ENCODE measurements at places on chromosomes 3 and 15.

DNA sequence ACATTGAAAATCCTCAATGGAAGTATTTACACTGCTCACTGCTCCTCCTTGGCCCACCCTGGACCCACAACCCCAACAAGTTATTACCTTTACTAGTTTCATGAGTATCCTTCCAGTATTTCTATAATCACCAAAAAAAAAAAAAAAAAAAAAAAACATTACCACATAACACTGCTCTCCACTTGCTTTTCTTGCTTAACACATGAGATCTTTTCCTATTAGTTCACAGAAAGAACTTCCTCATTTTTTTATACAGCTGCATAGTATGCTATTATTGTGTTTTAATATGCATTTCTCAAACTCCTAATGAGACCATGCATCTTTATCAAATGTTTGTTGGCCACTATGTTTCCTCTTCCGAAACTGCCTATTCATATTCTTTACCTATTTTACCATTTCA, 14.6 kb downstream of the GABPB1 start:
- ATAC-seq: no peak

DNA sequence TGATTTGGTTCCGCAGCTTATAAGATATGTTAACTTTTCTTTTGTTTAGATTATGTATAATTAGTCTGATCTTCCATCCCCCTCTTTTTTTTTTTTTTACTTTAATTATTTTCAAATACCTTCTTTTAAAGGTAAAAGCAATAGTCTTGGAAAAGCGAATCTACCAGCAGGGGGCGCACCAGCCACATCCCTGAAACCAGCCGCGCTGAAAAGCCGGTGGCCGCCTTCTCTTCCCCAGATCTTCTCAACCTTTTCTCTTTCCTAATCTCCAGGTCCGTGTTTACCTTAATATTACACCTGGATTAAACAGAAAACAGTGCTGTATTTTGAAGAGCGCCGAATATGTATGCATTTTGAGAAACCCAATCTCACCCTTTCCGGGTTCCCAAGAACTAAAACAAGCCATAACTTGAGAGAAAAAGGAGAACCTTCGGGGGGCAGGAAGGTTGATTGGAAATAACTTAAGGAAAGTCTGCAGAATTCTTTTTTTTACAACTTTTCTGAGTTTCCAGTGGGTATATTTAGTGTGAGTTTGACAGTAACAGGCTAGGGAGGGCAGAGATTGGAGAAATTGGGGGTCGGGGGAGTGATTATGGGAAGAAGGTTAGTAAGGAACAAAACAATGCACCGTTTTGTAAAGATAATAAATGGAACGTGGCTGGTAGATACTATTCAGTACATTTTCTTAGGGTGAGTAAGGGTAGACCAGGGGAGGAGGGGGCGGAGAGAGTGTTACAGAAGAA, 2.0 kb upstream of the SOX2 start:
- no peak for ATAC-seq

DNA sequence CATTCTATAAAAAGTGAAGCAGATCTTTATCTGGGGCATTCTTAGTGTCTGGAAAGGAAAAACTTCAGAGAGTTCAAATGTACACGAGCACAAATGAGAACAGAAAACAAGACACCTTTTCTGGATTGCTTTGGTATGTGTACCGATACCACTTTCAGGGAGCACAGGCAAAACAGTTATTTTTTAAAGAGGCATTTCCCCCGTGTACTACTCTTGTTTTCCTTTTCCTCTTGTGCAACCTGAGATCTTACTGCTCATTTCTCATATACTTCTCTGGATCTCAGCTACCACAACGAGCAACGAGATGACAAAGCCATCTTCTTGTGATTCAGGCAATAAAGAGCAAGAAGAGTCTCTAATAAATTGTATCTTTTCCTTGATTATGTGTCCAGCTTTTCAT, 463.6 kb downstream of the SHQ1 start:
- ATAC-seq: no peak

GRCh38 chr3:177714945-177715344, 517.7 kb upstream of the TBL1XR1 start:
- ATAC-seq: peak; percentile 78

GRCh38 chr3:4472312-4472711, 5.2 kb upstream of the SUMF1 start:
- no peak for ATAC-seq

- no peak for ATAC-seq
Observed at GRCh38 chr3:16224325-16224724, 40.4 kb downstream of the DPH3 start.

- no peak for ATAC-seq
Observed at GRCh38 chr15:74314795-74315438, 52.5 kb downstream of the CYP11A1 start.

GRCh38 chr3:128879991-128880390, 571 bp downstream of the ACAD9 start:
- ATAC-seq: no peak

- ATAC-seq: no peak
Observed at GRCh38 chr3:11622586-11623550, 20.8 kb downstream of the VGLL4 start.

- no peak for ATAC-seq
Observed at GRCh38 chr3:177124882-177125281, 72.4 kb downstream of the TBL1XR1 start.

DNA sequence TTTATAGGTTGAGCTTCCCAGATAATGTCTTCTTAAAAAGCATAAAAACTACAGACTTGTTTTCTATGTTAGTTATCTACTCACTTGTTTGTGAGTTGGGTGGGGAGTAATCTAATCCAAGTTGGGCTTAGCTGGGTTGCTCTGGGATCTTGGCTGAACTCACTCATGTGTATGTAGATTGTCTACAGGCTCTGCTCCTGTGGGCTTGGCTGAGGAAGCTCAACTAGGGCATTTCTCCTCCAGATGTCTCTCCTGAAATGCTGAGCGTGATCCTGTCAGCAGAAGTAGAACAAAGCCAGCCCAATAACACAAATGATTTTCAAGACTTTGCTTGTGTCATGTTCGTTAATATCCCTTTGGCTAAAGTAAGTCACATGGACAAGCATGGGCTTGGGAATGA, 17.3 kb downstream of the KCNH8 start:
- ATAC-seq: no peak

- ATAC-seq: no peak
Observed at GRCh38 chr3:156661155-156661554, 13.2 kb upstream of the TIPARP start.

GRCh38 chr3:31341130-31341529, 191.6 kb upstream of the STT3B start:
- no peak for ATAC-seq

DNA sequence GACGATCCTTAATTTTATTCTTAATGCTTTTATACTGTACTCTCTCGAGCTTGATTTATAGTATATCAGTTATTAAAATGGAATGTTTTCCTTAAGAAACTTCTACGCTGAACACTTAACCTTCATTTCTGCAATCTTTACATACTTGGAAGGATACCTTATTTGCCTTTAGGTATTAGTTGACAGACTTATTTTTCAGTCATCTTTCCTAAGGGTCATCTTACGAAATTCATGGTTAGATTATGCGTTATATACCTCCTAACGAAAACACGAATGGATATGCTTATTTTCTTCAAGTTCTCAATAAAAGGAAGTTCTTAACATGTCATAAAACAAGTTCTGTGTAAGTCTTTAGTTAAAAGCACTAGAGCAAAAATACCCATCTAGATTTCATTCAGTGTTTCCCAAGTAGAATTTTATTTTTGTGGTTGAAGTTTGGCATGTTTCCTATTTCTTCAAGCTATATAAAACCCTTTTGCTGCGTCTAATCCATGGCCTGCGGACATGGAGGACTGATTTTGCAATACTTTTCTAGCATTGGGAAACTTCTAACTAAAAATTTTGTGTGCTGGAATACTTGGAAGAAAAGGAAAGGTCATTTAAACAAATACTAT, 231.3 kb downstream of the TP63 start:
- no peak for ATAC-seq

- no peak for ATAC-seq
Observed at GRCh38 chr3:58952128-58952917, 97.5 kb downstream of the CFAP20DC start.
